ENCODE measurements at places on chromosomes 1 and 21.

DNA sequence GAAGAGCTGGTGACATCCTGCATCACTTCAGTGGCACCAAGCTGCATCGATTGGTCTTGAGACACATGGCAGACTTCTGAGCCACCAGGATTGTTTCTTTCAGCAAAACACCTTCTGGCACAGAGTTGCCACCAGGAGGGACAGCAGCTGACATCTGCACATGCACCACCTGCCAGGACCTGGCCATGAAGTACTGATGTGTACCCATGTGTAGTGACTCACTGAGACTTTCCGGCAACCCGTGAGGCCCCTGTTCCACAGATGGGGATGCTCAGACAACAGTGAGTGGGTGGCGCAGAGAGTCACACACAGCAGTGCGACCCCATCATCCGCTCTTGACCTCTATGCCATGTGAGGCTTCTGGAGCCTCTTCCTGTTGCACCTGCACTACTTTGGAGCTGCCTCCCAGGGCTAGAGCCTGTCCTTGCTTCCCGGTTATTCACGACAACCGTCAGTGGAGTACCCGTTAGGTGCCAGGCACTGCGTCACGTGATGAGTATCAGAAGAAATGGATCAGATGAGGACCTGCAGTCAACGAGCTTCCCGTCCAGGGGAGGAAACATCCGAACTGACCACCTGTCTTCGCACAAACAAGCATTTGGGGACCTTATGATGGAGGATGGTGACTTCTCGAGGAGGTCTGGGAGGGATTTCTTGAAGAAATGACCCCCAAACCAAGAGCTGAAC, 80.5 kb upstream of the VAMP3 start:
- no peak for DNase-seq

DNA sequence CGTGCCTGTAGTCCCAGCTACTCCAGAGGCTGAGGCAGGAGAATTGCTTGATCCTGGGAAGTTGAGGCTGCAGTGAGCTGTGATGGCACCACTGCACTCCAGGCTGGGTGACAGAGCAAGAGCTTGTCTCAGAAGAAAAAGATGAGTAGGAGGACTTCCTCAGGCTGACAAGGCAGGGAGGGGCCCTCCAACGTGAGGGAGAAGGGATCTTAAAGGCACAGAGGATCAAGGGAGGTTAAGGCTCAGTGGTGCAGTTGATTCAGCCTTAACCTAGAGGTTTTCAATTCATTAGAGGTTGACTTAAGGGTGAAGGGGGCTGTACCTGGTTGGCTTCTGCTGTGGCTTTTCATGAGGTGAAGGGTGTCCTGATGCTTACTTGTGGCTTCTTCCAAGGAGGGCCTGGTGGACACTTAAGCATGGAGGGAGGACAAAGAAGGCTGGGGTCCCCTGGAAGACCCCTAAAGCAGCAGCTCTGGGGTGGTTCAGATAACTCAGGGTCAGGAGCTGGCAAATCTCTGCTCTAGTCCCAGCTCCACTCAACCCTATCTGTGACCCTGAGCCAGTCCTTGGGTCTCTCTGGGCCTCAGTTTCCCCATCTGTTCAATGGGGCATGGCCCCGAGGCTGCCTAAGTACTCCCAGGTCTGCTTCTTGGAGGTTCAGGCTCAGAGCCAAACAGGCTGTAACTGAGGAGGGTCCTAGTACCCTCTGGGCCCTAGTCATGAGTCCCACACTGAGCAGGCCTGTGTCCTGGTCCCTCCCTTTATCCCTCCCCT, 6.3 kb downstream of the EXTL1 start:
- no peak for DNase-seq

DNA sequence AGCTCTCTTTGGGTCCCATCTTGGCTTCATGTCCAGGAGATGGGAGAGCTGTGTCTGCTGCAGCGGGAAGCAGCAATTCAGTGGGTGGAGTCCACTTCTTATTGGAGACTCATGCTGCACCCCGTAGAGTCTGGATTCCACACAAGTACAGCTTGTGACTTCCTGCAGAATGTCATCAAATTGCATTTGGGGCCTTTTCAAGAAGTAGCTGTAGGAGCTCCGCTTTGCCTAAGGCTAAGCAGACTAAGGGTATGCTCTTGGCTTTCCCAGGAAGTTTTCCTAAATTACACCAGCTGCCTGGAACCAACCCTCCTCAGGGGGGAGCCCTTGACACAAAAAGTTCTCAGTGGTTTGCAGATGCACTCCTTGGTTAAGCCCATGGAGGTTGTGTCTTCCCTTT, 5.7 kb upstream of the MOB3C start:
- DNase-seq, result no peak

DNA sequence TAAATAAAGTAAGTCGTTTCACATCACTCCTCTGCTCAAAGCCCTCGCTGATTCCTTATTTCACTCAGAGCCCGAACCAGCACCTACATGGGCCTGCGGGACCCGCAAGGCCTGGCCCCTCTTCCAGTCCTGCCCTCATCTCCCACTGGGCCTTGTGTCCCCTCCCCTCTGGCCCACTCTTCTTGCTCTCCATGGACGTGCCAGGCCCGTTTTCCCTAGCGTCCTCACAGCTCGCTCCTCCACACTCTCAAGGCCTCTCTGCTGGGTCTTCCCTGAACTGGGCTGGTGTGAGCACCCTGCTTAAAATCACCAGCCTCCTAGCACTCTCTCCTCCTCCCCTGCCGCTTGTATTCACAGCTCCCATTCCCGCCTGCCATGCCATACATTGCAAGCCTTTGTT, 237.9 kb downstream of the FOXD2 start:
- no peak for DNase-seq

DNA sequence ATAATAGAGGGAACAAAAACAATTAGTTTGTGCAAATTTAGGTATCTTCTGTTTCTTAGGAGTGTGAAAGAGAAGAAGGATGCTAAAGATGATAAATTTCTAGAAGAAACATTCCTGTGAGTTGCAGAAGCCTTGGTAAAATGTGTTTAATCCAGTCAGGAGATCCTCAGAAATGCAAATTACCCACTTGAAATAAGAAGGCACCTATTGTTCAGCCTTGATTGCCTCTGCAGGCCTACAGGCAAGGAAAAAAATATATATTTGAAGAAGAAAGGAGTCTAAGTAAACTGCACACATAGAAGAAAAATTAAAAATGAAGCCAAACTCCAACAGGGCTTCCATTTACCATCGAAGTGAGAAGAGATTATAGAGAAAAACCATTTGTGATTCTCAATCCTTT, 51.0 kb upstream of the LHX8 start:
- no peak for DNase-seq

DNA sequence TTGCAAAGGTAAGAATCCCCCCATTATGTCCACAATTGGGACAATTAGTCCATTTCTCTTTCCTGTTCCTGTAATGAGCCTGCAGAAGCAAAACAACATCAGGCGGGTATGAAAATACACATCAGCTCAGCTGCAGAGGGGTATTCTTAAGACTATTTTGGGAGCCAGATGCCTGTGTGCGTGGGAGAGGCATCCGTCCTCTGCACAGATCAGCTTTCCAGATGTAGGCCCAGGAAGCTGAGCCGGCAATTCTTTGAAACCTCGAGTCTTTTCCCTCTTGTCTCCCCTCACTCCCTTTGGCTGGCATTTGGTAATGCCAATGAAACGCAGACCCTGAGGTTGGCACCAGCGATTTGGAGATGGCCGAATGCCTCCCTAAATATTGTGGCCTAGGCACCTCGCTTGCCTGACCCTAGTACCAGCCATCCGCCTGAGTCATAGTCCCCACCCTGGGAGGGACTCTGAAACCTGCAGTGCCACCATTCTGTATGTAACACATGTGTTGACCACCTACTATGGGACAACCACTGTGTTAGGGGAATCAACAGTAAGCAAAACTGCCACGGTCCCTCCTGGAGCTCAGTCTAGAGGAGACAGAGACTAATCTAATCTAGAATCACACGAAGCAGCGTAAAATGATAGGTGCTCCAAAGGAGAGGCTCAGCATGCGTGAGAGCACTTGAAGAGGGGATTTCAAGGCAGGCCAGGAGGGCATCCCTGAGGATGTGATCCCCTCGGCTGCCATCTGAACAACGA, 603.0 kb downstream of the MATN1 start:
- no peak for DNase-seq

DNA sequence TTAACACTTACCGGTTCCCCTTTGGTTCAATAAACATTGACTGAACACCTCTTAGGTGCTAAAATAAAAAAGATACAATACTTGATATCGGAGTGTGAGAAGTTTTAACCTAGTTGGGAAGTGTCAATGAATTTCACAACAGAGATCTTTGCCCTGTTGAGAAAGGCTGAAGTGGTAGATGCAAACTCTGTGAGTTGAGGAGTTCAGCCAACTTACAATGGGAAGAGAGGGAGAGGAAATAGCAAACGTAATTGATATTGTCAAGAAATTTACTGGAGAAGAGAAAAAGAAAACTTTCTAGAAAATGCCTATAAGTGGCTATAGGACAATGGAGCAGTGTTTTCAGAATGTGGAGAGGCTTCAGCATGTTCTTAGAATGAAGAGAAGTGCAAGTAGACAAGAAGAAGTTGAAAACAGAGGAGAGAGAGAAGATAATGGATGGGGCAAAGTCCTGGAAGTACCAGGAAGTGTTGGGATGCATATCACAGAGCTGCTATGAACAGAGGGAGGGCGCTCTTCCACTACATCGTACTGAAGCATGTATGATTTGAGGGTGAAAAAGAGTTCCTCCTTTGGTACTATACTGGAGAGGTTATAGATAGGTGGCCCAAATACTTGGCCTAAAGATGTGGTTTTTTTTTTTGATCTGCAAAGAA, 48.9 kb downstream of the MEF2D start:
- DNase-seq, result no peak

GRCh38 chr1:28156821-28157220, 19.7 kb downstream of the PTAFR start:
- no peak for DNase-seq

DNA sequence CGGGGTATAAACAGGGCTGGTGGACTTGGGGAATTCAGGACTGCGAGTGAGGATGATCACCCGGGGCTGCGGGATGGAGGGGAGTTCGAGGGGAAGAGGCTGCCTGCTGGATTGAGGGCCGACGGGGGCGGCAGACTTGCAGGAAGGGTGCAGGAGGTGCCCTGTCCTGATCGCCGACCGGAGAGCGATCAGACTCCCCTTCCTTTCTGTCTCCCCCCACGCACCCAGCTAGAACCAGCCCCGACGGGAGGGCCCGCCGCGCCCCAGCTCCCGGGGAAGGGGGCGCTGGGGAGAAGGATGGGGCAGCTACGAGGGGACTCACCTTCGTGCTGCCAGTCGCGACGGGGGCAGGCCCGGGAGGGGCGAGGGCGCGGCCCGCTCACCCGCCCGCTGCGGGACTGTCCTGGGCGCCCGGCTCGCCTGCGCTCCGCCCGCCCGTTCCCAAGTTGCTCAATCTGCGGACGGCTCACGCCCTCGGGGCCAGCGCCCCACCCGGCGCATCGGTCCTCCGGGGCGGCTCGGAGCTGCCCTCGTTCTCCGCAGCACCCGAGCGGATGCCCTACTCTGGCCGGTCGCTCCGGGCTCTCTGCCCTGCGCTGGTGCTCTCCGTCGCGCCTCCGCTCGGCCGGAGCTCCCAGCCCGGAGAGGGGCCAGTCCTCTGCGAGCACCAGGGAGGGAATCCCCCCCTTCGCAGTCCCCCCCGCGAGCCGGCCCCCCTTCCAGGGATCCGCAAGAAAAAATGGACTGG, at the start of gene RSPO1:
TSS of gene RSPO1 (minus strand) at position 649 of the 748 bp plus-strand sequence. CDS start 5,231 bp downstream, outside the sequence.
- no peak for DNase-seq

GRCh38 chr1:226901421-226901820, 31.0 kb downstream of the PSEN2 start:
- DNase-seq, result no peak

Measured in GM13976 (cell line).